ENCODE measurements at places on chromosomes 2 and 18.

GRCh38 chr18:26052505-26052904 lies 37.9 kb downstream of the SS18 start:
- DNase-seq = no peak

DNA sequence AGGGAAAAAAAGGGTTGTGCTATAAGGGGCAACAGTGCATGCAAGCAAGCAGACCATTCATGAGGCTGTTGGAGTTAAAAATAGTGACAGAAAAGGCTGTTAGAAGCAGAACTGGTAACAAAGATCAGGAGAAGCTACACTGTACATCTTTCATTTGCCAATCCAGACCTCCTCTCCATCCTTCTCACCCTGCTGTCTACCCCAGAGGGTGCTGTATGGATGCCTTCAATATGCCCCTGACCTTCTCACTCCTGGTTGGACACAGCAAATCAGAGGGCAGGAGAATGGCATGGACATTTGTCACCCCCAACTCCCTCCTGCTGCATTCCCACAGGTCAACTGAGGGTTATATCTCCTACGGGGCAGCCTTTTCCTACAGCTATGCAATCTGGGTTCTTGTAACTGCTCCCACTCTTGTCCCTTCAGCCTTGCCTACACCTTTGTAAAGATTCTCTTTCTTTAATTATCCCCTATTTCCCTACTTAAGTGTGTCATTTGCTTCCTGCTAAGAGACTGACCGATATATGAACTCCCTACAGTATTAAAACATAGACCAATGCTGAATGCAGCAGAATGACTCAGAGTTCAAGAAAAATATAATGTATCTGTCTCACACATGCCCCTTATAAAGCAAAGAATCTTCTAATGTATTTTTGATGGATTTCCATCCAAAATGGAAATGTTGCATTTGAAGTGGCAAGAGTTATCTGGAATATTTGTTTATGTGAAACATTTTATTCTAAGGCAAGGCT lies 169.2 kb upstream of the NCKAP5 start:
- no peak for DNase-seq

GRCh38 chr18:9683418-9684396 lies 24.4 kb upstream of the RAB31 start:
- no peak for DNase-seq

GRCh38 chr2:230731512-230731911 lies 18.9 kb downstream of the CAB39 start:
- DNase-seq = no peak

DNA sequence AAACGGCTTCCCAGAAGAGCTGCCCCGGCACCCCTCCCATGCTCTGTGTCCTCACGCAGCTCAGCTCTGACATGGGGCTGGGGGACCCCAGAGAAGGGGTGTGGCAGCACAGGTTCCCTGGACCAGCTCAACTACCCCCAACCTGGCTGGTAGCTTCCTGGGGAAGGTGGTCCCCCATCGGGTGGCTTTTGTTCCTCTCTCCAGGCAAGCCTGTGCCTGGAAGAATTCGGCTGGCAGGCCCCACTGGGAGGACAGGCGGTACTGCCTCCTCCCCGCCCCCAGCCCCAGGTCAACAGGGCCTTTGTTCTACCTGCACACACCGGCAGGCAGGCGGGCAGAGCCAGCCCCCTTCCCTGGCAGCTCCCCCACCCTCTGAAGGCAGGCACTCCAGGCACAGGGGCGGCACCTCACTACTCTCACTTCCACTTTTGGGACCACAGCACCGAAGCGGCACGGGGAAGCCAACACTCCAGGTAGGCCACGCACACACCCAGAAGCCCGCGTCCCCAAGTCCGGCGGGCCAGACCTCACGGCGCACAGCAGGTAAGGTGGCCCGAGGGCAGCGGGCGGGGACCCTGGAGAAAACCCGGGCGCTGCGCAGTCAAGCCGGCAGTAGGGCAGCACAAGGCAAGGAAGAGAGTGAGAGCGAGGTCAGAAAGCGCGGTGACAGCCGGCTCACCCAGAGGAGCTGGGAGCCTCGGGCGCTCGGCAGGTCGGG lies 1.3 kb downstream of the HS6ST1 start:
- DNase-seq = peak; percentile 80

GRCh38 chr2:220478305-220479058 lies 851.1 kb downstream of the SLC4A3 start:
- DNase-seq = no peak

DNA sequence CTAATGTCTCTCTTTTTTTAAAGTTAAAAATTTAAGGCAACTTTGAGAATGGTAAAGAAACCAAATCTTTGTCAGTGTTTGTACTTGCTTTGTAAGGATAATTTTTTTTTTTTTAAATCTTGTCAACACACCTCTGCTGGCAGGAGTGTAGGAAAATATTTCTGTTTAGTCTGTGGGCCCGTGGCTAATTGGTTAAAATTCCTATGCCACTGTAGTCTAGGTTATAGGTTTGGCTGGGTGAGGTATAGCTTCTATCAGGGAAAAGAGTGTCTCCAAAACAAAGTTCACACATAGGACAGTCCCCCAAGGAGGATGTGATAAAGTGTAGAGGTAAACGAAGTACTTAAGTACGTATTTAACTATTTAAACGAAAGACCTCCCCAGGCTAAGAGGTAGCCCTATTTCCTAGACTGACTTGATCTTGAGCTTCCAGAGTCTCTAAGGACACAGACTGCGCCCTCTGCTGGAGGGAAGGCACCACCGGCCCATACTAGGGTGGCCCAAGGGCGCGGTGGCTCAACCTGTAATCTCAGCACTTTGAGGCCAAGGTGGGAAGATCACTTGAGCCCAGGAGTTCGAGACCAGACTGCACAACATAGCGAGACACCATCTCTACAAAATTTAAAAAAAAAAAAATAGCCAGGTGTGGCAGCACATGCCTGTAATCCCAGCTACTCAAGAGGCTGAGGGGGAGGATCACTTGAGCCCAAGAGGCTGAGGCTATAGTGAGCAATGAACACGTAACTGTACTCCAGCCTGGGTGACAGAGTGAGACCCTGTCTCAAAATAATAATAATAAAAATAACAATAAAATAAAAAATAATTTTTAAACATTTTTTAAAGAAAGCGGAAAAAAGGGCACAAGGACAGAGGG lies 8.9 kb downstream of the TEX44 start:
- peak; percentile 93 for DNase-seq

GRCh38 chr2:9208875-9209274 lies 2.3 kb downstream of the ASAP2 start:
- DNase-seq = no peak

DNA sequence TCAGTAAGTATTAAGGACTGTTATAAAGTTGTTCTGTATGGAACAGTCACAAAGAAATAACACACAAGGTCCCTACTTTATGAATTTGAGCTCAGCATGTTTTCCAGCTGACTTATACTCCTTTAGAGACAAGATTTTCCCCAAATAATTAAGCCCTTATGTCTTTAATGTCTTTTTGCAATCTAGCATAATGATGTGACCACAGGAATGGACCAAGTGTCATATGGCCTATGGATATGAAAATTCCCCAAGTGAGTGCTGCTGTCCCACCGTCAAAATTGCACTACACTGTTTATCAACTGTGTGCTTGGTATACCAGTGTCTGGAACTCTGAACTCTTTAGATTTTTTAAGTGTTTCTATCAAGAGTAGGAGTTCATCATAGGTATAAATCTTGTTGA lies 369.6 kb downstream of the PID1 start:
- no peak for DNase-seq

DNA sequence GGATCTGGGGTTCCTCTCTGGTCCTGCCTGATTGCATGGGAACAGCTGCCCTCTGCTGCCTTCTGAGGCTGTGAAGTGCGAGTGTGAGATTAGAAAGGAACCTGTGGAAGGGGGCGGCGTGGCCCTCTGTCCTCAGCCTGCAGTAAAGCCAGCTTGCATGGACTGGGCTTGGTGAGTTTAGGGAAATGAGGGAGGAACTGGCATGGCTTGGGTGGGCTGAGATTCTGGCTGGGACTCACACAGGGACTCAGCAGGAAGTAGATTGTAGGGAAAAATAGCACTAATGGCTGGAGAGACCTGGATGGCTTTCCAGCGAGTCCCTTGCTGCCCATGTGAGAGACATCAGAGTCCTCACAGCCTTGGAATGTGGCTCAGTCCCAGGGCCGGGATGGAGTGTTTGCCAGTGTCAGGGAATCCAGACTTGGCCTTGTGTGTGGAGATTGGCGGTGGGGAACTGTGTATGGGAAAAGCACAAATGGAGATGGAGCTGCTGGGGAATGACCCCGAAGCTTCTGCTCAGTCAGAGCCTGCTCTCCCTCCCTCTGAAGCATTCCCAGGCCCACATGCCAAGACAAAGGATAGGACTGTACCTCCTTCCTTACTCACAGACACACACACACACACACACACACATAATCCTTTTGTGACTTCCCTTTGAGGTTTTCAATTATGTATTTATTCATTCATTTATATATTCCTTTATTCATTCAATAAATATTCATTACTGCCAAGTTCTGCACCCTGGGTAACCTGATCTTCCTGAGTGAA lies 115.4 kb downstream of the ACAA2 start:
- peak; percentile 85 for DNase-seq

- no peak for DNase-seq
These were observed 105.8 kb upstream of the UGP2 start for GRCh38 chr2:63735931-63736330.

DNA sequence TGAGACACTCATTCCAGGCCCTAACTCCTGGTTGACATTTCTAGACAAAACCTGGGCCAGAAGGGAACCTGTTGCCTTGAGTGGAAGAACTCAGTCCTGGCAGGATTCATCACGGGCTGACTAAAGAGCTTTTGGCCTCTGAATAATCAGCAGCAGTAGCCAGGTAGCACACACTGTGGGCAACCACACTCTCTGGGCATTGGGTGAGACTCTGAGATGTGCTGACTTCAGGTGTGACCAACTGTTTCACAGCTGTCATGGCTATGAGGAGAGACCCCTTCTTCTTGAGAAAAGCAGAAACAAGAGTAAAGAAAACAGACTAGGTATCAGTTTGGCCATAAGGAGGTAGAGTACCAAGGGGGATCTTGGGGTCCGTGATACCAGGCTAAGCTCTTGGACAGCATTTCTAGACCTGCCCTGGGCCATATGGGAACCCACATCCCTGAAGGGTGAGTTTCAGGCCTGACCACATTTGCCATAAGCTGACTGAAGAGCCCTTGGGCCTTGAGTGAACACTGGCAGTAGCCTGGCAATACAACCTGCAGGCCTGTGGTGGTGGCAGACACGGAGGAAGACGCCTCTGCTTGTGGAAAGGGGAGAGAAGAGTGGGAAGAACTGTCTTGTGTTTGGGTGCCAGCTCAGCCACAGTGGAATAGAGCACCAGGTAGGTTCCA lies 230.9 kb downstream of the DLGAP1 start:
- DNase-seq = no peak

DNA sequence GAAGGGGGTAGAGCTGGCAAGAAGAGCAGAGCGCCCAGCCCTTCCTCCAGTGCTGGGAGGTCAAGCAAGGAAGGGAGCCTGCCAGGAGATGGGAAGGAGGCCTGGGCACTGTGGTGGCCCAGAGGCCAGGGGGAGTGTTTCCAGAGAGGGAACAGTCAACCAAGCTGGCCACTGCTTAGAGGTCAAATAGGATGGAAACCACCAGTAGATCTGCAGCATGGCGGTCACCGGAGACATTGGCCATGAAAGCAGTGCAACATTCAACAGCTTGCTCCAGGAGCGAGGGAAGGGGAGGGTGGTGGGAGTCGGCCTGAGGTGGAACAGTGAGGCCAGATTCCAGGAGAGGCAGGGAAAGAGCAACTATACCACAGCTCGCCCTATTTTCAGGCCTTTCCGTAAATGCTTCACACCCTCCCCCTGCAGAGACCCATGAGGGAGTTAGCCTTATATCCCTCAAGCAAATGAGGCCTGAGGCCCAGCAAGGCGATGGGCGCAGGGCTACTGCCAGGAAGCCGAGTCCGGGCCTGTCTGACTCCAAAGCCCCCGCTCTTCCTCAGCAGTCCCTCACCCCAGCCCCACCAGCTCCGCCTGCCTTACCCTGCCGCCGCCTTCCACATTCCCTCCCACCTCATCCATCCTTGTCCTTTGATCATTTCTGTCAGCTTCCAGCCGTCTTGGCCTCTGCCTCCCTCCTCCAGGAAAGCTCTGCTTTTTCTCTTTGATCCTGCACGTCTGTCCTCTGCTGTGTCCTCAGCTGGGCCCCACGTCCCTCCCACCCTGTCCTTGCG lies 17.0 kb downstream of the KCNK3 start:
- no peak for DNase-seq

DNA sequence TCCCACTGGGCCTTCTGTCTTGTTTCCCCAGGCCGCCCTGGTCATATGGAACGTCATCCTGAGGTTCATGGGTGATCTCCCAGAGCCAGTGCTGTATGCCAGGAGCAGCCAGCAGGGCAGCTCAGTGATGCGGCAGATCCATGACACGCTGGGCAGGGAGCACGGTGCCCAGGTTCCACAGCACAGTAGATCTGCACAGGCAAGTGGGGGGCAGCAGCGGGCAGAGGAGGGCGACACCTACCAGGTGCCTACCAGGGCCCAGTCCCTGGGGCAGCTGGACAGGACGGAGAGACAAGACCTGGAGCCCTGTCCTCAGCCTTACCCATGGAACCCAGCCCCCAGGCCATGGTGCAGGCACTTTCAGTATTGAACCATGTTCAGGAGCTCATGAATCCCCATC lies 36.1 kb upstream of the GPR17 start:
- DNase-seq = peak; percentile 54

- no peak for DNase-seq
These were observed 22.4 kb downstream of the B4GALT6 start for GRCh38 chr18:31661965-31662364.

Measured in posterior vena cava (tissue), 2 donors.